Activated CD4-positive, CD25-positive, alpha-beta regulatory T cell treated with anti-CD3 and anti-CD28 coated beads, Interleukin-2, amount 50 U/mL, for 24 hours (primary cell): ENCODE measurements at places on chromosomes 5 and 9.

DNA sequence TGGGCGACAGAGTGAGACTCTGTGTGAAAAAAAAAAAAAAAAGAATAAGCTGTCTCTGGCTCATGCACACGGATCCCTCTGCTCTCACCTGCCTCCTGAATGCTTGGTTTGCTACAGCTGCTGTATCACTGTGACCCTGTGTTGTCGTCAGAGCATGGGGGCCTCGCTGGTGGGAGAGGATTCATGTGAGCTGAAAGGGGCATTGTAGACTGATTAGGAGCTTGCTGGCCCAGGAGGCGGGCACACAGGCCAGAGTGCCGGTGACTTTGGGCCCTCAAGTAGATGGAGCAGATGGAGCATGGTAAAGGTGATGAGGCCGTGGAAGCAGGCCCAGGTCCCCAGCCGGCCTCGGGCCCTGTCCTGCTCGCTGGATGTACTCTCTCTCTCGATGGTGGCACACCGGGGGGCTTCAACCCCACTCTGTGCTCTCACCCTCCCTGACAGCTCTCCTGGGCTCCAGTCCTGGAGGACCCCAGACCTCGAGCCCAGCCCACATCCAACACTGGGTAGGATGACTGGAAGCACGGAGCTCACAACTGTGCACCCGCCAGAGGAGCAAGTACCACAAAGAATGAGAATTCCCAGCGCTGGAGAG, 7.1 kb downstream of the FLT4 start:
- no peak for ATAC-seq

GRCh38 chr5:128436749-128437188, 101.3 kb downstream of the FBN2 start:
- ATAC-seq, result no peak

- no peak for ATAC-seq
These were observed 45.6 kb downstream of the GSN start for GRCh38 chr9:121313458-121314152.

- no peak for ATAC-seq
These were observed 27.7 kb upstream of the SEC16A start for GRCh38 chr9:136510561-136510960.

- ATAC-seq, result no peak
These were observed 22.8 kb upstream of the SLC12A2 start for GRCh38 chr5:128060644-128061385.
